ENCODE measurements at places on chromosomes 6 and 20.

DNA sequence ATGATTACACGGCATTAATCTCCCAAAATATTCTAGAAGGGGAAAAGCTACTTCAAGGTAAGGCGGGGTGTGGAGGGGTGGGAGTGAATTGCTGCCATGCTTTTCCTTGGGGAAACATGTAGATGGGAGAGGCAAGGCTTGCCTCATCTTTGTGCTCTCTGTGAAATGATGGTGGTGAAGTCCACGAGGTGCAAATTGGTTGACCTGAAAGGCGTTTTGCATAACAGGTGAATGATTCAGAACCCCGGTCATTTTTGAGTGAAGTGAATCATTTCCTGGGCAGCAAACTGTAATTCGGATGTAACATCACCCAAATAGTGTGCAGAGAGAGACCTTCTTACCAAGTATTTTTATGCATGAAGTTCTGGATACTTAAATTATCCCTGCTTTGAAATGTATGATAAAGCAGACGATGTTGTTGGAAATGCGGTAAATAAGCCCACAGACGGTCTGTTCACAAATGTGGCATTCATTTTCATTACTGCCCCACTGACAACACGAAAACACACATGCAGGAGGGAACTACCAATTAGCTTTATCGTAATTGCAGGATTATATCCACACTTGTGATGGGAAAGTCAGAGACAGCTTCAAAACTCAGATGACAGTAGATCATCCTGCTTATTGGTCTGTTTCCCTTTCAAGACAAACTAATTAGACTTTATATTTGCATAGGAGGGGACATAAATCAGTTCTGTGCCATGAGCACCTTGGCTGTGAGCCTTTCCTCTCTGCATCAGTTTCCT lies 3.0 kb downstream of the CDH4 start:
- no peak for DNase-seq

DNA sequence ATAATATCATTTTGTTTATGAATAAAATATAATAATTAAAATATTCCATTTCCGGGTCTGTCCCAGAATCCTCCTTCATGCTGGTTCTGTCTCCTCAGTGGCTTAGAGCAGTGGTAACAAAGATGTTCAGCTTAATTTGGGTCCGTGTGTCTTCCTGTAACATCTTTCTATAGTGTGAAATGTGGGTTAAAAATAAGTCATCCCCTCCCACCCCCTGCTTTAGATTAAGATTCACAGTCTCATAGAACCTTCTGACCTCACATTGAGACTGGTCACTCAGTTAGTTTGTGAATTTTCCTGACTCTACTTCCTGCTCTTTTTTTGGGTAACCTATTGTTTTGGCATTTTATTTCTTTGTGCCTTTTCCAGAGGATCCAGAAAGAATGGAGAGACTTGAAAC lies 55.2 kb downstream of the SLX4IP start:
- DNase-seq: no peak

DNA sequence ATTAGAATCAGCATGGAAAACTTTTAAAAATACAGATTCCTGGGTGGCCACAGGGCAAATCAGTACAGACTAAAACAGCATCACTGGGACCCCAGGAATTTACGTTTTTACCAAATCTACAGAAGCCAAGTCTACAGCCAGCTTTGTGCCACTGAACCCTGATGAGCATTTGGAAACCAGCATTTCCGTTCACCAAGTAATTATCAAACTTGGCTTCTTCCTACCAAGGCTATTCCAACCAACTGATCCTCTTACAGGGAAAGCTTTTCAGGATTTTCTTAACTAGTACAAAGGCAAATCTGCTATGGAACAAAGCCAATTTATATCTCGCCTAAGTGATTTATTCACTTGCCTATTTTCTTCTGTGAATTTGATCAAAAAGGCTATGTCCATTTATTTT lies 47.0 kb downstream of the PLAGL1 start:
- no peak for DNase-seq

DNA sequence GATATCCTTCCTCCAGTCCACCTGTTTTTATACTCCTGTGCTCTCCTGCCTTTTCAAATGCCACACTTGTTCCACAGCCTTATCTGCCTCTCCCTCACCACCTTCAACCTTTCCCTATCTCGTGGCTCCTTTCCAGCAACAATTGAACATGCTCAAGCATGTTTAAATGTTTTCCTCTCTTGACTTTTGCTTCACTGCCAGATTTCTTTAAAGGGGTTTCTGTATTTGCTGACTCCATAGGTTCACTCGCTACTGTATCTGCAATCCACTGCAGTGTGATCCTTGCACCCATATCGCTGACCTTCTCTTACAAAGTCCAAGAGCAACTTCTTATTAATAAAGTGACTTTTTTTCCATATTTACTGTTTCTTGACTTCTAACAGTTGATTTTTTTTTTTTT lies 11.2 kb upstream of the GMNN start:
- no peak for DNase-seq

- no peak for DNase-seq
These were observed 8.2 kb upstream of the MTHFD1L start for GRCh38 chr6:150857062-150857944.

All from NCI-H2081 (cell line).